Right lobe of liver (tissue), 6 donors: ENCODE measurements at places on chromosomes 12 and 14.

GRCh38 chr12:54337280-54337842, 12.4 kb downstream of the COPZ1 start:
- DNase-seq, result no peak

GRCh38 chr12:123231931-123232330, 1.0 kb downstream of the MPHOSPH9 start:
- DNase-seq, result no peak

DNA sequence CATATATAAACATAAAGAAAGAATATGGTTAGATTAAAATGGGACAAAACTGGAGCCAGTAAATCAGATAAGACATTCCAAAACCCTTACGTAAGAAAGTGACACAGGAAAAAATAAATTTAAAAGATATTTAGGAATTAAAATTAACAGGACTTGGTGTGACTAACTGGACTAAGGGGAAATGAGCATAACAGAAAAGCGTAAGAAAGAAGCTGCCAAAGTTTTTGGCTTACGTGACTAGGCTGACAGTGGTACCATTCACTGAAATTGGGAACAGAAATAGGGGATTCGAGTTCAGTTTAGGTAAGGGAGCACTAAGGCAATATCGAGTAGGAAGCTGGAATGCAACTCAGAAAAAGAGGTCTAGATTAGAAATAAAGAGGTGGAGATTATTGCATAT, 7.8 kb downstream of the CDK17 start:
- DNase-seq, result no peak

DNA sequence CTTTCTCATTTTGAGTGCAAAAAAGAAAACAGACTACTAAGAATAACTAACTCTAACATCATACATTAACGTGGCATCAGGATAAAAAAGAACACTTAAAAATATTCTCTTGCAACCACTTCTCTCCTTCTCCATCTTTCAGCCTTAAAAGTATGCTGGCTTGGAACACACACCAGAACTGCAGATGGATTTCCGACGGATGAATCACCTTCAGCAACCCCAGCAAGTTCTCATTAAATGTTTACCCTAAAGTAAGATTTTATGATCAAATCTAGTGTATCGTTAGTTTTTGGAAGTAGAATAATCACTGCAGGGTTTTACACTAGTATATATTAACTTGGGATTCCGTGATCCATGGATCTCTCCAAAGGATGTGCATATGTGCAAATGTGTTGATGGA, 1.2 kb downstream of the NEK9 start:
- DNase-seq, result no peak

- DNase-seq, result no peak
Measured at GRCh38 chr14:20215196-20215595, 8.3 kb upstream of the OR11H6 start.

GRCh38 chr12:55074806-55075205, 51.4 kb upstream of the OR9K2 start:
- DNase-seq, result no peak
